ENCODE measurements at places on chromosomes 6 and 20. TPM values are rescaled to one million over a fixed set of nuclear protein-coding genes. Genes with fewer than 3 reads are reported as not detected.
A peak's percentile ranks its signal among the peaks of the same experiment; 100 is the strongest.

Gene GINS1
- total RNA-seq: 0.63 TPM

Gene SALL4
- not detected for total RNA-seq

Gene FUT9
- total RNA-seq: not detected

Gene SYS1
- 45.4 TPM for total RNA-seq

Gene MATN4
- total RNA-seq: not detected

Gene CCN2
- 518 TPM for total RNA-seq

Gene RCAN2
- total RNA-seq: 43.6 TPM

Gene NPEPL1
- 44.2 TPM for total RNA-seq

Gene CLVS2
- total RNA-seq: 0.17 TPM

Gene HDGFL1
- not detected for total RNA-seq

Gene CNR1
- total RNA-seq: 23.4 TPM

Gene SFTA2
- not detected for total RNA-seq

DNA sequence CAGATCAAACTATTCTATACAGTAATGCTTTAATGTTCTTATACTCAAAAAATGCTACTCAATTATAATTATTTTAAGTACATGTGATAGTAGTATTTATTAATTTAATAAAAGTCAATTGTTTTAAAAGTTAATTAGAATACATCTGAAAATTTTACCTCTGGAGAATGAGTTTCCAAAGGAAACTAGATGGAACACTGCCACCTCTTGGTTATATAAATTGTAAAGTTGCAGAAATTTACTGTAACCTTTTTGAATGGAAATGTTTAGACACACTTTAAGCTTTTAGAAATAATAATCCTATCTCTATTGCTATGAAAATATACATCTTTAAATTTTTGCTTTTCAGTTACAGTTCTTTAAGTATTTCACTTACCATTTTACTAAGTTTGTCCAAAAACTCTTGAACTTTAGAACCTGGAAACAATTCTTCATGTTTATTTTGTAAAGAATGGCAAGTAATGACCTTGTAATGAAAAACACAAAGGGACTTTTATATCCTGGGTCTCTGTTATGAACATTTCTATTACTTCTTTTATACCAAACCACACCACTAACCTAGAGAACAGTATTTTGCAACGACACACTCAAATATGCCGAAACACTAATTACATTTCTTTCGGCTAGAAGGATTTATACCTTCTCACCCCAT, 10.9 kb upstream of the BMP5 start:
- no peaks in the 10 kb centered on the region for H3K36me3 ChIP-seq
- peaks cover 6% of the 10 kb centered on the region for H3K4me1 ChIP-seq
- DNase-seq: no peak
- H3K27me3 ChIP-seq: no peaks in the 10 kb centered on the region
- no peak overlapping the region for H3K4me3 ChIP-seq

GRCh38 chr6:105748737-105749161, 337.4 kb upstream of the PRDM1 start:
- H3K27ac ChIP-seq: no peak overlapping the region
- no peaks in the 10 kb centered on the region for H3K27me3 ChIP-seq
- H3K36me3 ChIP-seq: no peaks in the 10 kb centered on the region
- no peak overlapping the region for H3K4me3 ChIP-seq
- DNase-seq: no peak

DNA sequence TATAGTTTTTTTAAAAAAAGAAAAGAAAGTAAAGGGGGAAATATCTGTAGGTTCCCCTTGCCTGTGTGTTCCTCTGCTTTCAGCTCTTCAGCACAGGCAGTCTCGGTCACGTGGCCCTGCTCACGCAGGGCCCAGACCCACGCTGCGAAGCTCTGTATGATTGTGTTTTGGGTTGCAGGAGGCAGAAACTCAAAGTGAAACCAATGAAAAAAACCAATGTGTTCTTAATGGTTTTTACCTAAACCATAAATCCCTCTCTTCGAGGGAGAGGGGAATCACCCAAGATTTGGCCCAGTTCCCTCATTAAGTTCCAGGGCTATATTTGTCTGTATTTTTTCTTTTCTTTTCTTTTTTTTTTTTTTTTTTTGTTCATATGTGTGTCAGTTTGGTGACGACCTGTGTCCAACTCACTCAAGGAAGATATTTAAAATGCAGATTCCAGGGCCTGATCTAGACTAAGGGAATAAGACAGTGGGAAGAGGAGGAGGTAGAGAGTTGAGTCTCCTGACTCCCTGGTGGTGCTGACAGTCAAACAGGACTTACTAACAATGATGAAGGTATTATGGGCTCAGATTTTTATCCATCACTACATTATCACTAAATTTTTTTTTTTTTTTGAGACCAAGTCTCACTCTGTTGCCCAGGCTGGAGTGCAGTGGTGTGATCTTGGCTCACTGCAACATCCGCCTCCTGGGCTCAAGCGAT, 33.8 kb upstream of the RREB1 start:
- no peak for DNase-seq
- no peak overlapping the region for H3K27ac ChIP-seq
- H3K36me3 ChIP-seq: no peaks in the 10 kb centered on the region
- H3K4me3 ChIP-seq: no peak overlapping the region
- no peaks in the 10 kb centered on the region for H3K4me1 ChIP-seq

GRCh38 chr20:8074931-8075330, 55.4 kb upstream of the TMX4 start:
- H3K27me3 ChIP-seq: no peaks in the 10 kb centered on the region
- no peak for DNase-seq
- peaks cover 3% of the 10 kb centered on the region for H3K4me1 ChIP-seq
- H3K27ac ChIP-seq: no peak overlapping the region
- no peak overlapping the region for H3K4me3 ChIP-seq

DNA sequence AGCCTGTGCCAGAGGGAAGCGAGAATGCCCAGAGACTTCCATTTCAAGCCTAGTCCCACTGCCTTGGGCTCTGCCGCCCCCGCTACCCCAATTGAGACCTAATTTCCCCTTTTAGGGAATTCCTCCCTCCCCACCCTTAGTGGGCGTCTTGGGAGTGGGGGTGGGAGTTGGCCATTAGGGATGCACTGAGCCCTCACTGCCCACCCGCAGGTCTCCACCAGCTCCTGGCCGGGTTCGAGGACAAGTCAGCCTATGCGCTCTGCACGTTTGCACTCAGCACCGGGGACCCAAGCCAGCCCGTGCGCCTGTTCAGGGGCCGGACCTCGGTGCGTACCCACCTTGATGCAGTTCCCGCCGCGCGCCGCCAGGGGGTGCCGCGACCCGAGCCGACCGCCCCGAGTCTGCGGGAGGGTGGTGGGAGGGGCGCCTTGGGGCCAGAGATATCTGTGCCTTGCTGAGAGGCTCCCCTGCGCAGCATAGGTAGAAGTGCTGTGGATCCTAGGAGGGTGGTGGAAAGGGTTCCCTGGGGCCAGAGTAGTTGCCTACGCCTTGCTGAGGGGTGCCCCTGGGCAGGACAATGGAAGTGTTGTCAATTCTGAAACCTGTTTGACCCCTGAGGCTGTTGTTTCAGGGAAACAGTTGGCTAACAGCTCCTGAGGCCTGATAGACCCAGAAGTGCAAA, 9.2 kb downstream of the ITPA start:
- no peak overlapping the region for H3K27ac ChIP-seq
- H3K4me3 ChIP-seq: no peak overlapping the region
- peaks cover 67% of the 10 kb centered on the region for H3K36me3 ChIP-seq
- H3K4me1 ChIP-seq: peaks cover 8% of the 10 kb centered on the region
- no peak for DNase-seq

- no peaks in the 10 kb centered on the region for H3K36me3 ChIP-seq
- H3K4me1 ChIP-seq: no peaks in the 10 kb centered on the region
- H3K27me3 ChIP-seq: no peaks in the 10 kb centered on the region
- DNase-seq: no peak
Observed at GRCh38 chr6:167399051-167399387, 74.1 kb downstream of the TTLL2 start.

- no peak for DNase-seq
- H3K27ac ChIP-seq: peak overlapping the region; percentile 97
- H3K4me1 ChIP-seq: peaks cover 40% of the 10 kb centered on the region
- H3K4me3 ChIP-seq: peak overlapping the region; percentile 81
Observed at GRCh38 chr6:122472022-122472340, 374 bp upstream of the SERINC1 start.

DNA sequence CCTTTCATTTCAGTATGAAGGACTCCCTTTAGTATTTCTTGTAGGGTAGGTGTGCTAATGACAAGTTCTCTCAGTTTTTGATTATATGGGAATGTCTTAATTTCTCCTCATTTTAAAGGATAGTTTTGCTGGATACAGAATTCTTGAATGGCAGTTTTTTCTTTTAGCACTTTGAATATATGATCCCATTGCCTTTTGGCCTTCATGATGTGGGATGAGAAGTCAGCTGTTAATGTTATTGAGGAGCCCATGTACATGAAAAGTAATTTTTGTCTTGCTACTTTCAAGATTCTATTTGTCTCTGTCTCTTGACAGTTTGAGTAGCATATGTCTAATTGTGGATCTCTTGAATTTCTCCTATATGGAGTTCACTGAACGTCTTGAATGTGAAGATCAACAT, 30.9 kb downstream of the RSPH3 start:
- H3K27ac ChIP-seq: no peak overlapping the region
- peaks cover 3% of the 10 kb centered on the region for H3K4me1 ChIP-seq
- H3K27me3 ChIP-seq: no peaks in the 10 kb centered on the region
- no peak for DNase-seq

GRCh38 chr6:151961809-151962208, 154.3 kb downstream of the ESR1 start:
- H3K27me3 ChIP-seq: no peaks in the 10 kb centered on the region
- H3K27ac ChIP-seq: no peak overlapping the region
- H3K4me1 ChIP-seq: no peaks in the 10 kb centered on the region

DNA sequence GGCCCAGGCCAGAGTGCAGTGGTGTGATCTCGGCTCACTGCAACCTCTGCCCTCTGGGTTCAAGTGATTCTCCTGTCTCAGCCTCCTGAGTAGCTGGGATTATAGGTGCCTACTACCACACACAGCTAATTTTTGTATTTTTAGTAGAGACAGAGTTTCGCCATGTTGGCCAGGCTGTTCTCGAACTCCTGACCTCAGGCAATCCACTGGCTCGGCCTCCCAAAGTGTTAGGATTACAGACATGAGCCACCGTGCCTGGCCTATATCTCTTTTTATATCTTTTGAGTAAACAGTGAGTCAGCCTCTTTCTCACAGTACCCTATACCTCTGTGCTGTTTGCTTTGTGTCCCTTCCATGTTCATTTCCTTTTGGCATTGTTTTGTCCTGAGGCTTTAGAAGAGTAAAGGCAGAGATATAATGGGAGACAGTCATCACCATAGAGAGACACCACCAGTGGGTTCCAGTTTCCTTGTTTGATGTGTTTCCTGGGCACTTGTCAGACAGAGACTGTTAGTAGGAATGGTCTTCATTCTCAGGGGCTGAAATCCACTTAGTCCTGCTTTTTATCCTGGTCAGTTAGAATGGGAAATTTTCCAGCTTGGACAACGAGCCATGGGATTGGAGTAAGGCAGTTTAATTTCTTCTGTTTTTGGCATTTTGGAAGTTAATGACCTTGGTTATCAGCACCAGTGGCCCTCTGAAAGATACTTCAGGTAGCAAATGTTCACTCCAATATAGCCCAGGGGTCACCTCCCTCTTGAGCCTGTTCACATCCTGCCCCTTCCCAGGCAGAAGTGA, 32.2 kb upstream of the ASXL1 start:
- H3K27me3 ChIP-seq: no peaks in the 10 kb centered on the region
- H3K36me3 ChIP-seq: peaks cover 35% of the 10 kb centered on the region
- no peaks in the 10 kb centered on the region for H3K4me1 ChIP-seq

GRCh38 chr6:38436726-38437465, 202.8 kb downstream of the BTBD9 start:
- DNase-seq: no peak
- H3K27ac ChIP-seq: no peak overlapping the region
- H3K36me3 ChIP-seq: no peaks in the 10 kb centered on the region
- no peaks in the 10 kb centered on the region for H3K4me1 ChIP-seq
- H3K27me3 ChIP-seq: no peaks in the 10 kb centered on the region

GRCh38 chr6:98832284-98833056, 1.9 kb upstream of the POU3F2 start:
- H3K27ac ChIP-seq: no peak overlapping the region
- peak overlapping the region; percentile 57 for H3K4me3 ChIP-seq
- peaks cover 66% of the 10 kb centered on the region for H3K4me1 ChIP-seq
- H3K27me3 ChIP-seq: peaks cover 97% of the 10 kb centered on the region
- H3K36me3 ChIP-seq: no peaks in the 10 kb centered on the region

DNA sequence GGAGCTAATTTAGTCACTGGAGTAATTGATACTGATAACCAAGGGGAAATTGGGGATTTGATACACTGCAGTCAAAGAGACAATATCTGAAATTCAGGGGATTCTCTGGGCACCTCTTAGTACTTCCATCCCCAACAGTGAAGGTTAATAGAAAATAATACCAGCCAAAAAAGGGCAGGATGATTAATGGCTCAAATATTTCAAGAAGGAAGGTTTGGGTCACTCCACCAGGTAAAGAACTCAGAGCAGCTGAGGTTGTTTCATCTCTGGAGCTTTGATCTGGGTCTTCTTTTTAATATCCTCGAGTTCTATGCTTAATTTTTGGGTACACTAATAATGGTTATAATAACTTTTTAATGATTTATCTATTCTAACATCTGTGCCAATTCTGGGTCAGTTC, 70.8 kb downstream of the CDKAL1 start:
- no peak overlapping the region for H3K27ac ChIP-seq
- H3K36me3 ChIP-seq: no peaks in the 10 kb centered on the region
- DNase-seq: no peak

DNA sequence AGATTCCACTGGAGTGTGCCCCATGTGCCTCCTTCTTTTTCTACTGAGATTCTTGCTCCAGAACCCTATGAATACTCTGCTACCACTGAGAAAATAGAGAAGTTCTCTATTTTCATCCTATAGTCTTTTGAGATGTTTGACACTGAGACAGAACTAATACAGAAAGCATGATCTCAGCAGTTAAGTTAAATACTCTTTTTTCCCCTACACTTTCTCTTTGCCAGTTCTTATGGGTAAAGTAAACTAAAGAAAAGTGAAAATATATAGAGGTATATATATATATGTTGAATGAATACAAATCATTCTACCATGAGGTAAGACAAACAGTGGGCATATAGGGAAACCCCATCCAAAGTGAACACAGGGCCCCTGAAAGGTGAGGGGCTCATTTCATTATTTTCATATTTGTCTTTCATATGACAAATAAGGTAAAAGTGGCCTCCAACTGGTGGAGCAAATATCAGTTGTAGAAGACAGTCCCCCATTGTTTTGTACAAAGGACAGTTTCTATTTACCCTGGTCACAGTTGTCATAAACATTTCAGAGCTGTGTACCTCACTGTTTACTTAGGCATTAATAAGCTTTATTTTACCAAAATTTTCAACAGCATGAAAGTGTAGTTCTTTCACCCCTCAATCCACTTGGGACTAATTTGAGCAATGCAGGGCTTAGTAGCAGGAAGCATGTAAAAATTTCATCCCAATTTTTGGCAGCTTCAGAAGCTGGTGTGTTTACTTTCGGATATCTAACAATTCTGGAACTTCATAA, 188.3 kb upstream of the MARCKS start:
- no peak overlapping the region for H3K4me3 ChIP-seq
- no peak overlapping the region for H3K27ac ChIP-seq
- DNase-seq: no peak
- H3K27me3 ChIP-seq: no peaks in the 10 kb centered on the region

DNA sequence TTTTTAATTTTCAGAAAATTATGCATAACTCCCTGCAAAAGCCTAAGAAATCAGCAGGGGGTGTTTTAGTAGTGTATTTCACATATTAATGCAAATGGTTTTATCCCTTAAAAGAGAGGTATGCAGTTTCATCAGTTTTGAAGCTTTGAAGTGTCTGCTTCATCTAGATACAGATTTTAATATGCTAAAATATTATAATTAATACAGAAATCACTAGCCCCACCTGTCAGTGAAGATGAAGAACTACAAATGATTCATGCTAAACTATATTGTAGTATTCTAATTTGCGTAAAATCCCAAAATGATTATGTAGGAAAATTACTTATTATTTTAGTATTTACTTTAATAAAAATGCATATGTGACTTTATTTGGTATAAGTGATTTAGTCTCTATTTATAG, 2.9 kb upstream of the TFB1M start:
- no peaks in the 10 kb centered on the region for H3K36me3 ChIP-seq
- peaks cover 25% of the 10 kb centered on the region for H3K4me1 ChIP-seq
- H3K4me3 ChIP-seq: no peak overlapping the region

All from esophagus muscularis mucosa (tissue), 4 donors.